IMR-90 (cell line): ENCODE measurements at places on chromosomes 12 and 14. TPM values are rescaled to one million over a fixed set of nuclear protein-coding genes. Genes with fewer than 3 reads are reported as not detected.

Gene PDZRN4
- polyA plus RNA-seq = not detected in 2 replicates

Gene ALDH1L2
- polyA plus RNA-seq = 16.2 and 21.1 TPM in 2 replicates

Gene OASL
- 0.05 TPM in 1 of 2 replicates, not detected in the other for polyA plus RNA-seq

Gene ADCY6
- polyA plus RNA-seq = 34.4 and 35.1 TPM in 2 replicates

Gene TTC9
- 0.01 and 0.02 TPM in 2 replicates for polyA plus RNA-seq

Gene CFAP54
- polyA plus RNA-seq = 0.19 and 0.41 TPM in 2 replicates

Gene GPD1
- 0.05 and 0.06 TPM in 2 replicates for polyA plus RNA-seq

DNA sequence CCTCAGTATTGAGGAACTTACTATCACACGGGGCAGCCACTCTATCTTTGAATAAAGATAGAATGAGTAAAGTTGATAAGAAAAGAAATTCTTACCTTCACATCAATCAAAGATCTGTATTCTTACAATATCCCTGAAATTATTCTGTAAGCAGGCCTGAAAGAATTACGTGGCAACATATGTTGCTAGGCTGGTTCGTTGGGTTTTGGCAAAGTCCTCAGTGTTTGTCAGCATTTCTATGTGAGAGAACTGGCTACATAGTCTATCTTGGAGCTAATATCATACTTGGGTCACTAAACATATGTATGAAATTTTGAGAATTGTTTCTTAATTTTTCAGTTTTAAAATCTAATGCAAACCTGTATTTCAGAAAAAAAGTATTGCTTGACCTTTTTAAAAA lies 412.2 kb upstream of the GARIN6 start:
- no peaks in the 10 kb centered on the region for H3K36me3 ChIP-seq
- DNase-seq = no peak
- no peak overlapping the region for H3K4me3 ChIP-seq
- H3K4me1 ChIP-seq = no peaks in the 10 kb centered on the region
- H3K27me3 ChIP-seq = no peaks in the 10 kb centered on the region

DNA sequence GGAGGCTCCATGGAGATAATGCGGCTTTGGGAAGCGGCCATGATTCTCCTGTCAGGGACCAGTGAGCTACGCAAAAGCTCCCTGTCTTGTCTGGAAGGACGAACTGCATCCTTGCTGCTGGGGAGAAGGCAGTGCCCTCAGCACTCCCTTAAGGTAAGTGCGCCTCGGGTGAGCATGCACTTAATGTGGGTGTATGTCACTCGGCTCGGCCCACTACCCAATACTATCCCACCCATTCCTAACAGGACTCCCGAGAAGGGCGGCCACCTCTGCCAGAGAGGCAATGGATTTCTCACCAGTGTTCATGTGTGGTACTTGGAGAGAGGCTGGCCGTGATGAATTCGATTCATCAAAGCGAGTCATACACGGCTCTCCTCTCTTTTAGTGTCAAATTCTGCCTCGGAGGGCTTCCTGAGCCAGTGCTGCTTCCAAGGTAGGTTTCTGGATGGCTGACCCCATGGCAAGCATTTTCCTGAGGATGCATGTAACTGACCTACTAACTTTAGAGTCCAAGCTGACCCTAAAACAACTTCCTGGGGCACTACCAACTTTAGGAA lies 151.7 kb upstream of the RTL1 start:
- H3K4me1 ChIP-seq = peaks cover 11% of the 10 kb centered on the region; the same call in 1 of the 2 replicates
- no peak overlapping the region for H3K27ac ChIP-seq
- H3K36me3 ChIP-seq = peaks cover 76% of the 10 kb centered on the region

GRCh38 chr14:78840898-78841297 lies 670.7 kb downstream of the NRXN3 start:
- H3K27me3 ChIP-seq = no peaks in the 10 kb centered on the region
- no peak overlapping the region for H3K4me3 ChIP-seq

DNA sequence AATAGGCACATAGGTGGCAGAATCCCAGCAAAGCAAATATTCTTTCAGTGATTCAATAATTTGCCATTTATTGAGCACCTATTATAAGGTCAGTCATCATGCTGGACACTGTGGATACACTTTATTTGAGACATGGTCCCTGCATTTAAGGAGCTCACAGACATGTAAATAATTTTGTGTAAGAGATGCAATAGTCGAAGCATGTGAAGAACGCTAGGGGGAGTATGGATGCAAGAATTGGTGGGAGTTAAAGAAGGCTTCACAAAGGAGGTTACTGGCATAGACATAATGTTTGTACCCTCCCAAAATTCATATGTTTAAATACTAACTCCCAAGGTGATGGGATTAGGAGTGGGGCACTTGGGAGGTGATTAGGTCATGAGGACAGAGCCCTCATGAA lies 260.6 kb upstream of the GARIN6 start:
- no peak overlapping the region for H3K27ac ChIP-seq
- H3K4me3 ChIP-seq = no peak overlapping the region
- no peaks in the 10 kb centered on the region for H3K36me3 ChIP-seq
- H3K4me1 ChIP-seq = no peaks in the 10 kb centered on the region

DNA sequence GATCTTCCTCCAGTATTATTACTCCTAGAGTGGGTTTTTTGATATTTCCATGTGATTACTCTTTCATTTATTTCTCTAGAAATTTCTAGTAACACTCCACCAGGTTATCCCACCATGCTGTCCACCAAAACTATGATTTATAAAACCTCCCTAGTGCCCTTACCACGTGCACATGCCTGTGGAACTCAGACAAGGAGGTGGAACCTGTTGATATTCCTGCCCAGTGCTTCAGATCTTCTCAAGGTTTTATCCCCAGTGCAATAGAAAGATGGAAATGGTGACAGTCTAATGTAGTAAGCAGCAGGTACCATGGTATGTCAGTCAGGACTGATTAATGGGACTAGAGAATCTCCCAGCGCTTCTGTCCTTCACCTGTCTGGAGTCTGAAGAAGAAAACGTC lies 3.5 kb upstream of the ARF3 start:
- DNase-seq = no peak
- H3K4me1 ChIP-seq = 0 out of 2 replicates have a peak, but pooled peaks cover 1% of the 10 kb centered on the region
- no peaks in the 10 kb centered on the region for H3K36me3 ChIP-seq
- H3K27me3 ChIP-seq = peaks cover 20% of the 10 kb centered on the region

GRCh38 chr12:91639327-91639726 lies 456.7 kb upstream of the DCN start:
- no peaks in the 10 kb centered on the region for H3K27me3 ChIP-seq
- H3K4me3 ChIP-seq = no peak overlapping the region
- no peaks in the 10 kb centered on the region for H3K36me3 ChIP-seq
- DNase-seq = no peak

GRCh38 chr14:24283796-24284460 lies 12.5 kb upstream of the RABGGTA start:
- H3K4me1 ChIP-seq = no peaks in the 10 kb centered on the region; the same call in 1 of the 2 replicates
- no peak overlapping the region for H3K4me3 ChIP-seq
- H3K27me3 ChIP-seq = no peaks in the 10 kb centered on the region
- no peak overlapping the region for H3K27ac ChIP-seq
- DNase-seq = no peak

DNA sequence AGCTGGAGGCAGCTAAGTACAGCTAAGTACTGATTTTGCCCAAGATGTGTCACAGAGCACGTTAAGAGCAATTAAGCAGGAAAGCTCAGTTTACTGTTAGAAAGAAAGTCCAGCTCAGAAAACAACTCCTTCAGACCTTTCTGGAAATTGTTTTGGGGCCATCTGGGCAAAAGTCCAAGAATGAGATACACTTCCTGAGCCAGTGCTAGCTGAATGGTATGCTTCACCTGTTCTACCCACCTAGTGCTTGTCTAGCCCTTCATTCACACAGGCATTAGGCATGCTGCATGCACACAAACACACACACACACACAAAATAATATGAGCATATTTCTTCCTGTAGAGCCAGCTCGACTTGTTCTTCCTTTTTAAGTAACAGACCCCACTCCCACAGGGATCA lies 6.6 kb upstream of the IKZF4 start:
- no peak overlapping the region for H3K4me3 ChIP-seq
- H3K27ac ChIP-seq = no peak overlapping the region
- H3K36me3 ChIP-seq = no peaks in the 10 kb centered on the region; the same call in 1 of the 2 replicates
- H3K4me1 ChIP-seq = no peaks in the 10 kb centered on the region

- H3K36me3 ChIP-seq = no peaks in the 10 kb centered on the region
- H3K4me3 ChIP-seq = no peak overlapping the region
- H3K27me3 ChIP-seq = no peaks in the 10 kb centered on the region
- no peaks in the 10 kb centered on the region for H3K4me1 ChIP-seq
- no peak for DNase-seq
Observed at GRCh38 chr12:81792666-81793065, 33.5 kb upstream of the PPFIA2 start.

GRCh38 chr14:75368333-75368732 lies 59.5 kb upstream of the JDP2 start:
- no peak overlapping the region for H3K4me3 ChIP-seq
- no peak overlapping the region for H3K27ac ChIP-seq
- H3K27me3 ChIP-seq = peaks cover 43% of the 10 kb centered on the region
- H3K4me1 ChIP-seq = peaks cover 3% of the 10 kb centered on the region; the same call in 1 of the 2 replicates
- DNase-seq = no peak

- peak; percentile 92 for DNase-seq
- no peak overlapping the region for H3K4me3 ChIP-seq
- no peaks in the 10 kb centered on the region for H3K27me3 ChIP-seq
- peaks cover 18% of the 10 kb centered on the region for H3K4me1 ChIP-seq
Observed at GRCh38 chr14:64806202-64806861, 73.4 kb downstream of the SPTB start.

- H3K4me3 ChIP-seq = no peak overlapping the region
- peaks cover 10% of the 10 kb centered on the region for H3K4me1 ChIP-seq
- DNase-seq = no peak
- peaks cover 23% of the 10 kb centered on the region for H3K36me3 ChIP-seq
- H3K27ac ChIP-seq = no peak overlapping the region
Observed at GRCh38 chr14:92568621-92569479, 55.3 kb downstream of the RIN3 start.

DNA sequence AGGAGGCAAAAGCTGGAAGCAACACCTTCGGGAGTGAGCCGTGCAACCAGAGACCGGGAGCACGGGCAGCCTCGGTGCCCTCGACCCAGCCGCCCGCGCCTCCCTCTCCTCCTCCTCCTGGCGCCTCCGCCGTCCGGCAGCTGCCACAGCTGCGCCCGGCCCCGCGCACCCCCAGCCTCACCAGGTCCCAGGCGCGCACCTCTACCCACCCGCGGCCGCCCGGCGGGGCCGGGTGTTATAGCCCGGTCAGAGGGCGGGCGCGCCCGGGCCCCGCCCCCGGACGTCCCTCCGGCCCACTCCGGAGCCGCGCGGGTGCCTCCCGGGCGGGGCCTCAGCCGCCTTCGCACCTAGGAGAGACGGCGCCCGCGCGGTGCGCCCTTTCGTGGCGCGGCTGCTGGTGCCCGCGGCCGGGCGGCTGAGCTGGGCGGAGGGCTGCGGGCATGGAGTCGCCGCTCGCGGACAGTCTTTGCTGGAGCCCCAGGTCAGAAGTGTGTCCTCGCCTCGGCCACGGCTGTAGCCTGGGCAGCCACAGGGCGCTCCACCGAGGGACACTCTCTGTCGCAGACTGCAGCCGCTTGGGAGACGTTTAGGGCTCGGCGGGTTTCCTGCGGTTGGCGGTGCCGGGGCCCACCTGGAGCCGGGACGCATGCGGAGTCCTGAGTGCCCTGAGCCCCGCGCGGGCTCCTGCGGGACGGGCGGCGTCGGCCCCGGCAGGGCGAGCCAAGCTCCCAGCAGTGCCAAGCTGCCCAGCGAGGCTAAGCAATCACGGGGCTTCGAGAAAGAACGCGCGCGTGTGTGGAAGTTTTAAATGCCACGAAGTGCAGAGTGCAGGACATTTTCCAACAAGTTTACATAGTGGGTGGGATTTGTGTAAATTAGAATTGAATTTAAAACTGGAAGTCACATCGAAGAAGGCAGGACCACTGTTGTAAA lies at the start of gene CPM:
Gene CPM (minus strand): TSS at position 211 of the 933 bp plus-strand sequence. CDS start 334 bp downstream, outside the sequence.
- no peak within 1 kb of the TSS for H3K27ac ChIP-seq
- no peaks in the 10 kb centered on the region for H3K36me3 ChIP-seq
- peaks cover 7% of the 10 kb centered on the region for H3K27me3 ChIP-seq
- DNase-seq = peak; percentile 25

- no peaks in the 10 kb centered on the region for H3K36me3 ChIP-seq
- no peaks in the 10 kb centered on the region for H3K4me1 ChIP-seq
- DNase-seq = no peak
- H3K27me3 ChIP-seq = peaks cover 4% of the 10 kb centered on the region; the same call in 1 of the 2 replicates
Observed at GRCh38 chr12:3523728-3524127, 32.7 kb downstream of the PRMT8 start.

DNA sequence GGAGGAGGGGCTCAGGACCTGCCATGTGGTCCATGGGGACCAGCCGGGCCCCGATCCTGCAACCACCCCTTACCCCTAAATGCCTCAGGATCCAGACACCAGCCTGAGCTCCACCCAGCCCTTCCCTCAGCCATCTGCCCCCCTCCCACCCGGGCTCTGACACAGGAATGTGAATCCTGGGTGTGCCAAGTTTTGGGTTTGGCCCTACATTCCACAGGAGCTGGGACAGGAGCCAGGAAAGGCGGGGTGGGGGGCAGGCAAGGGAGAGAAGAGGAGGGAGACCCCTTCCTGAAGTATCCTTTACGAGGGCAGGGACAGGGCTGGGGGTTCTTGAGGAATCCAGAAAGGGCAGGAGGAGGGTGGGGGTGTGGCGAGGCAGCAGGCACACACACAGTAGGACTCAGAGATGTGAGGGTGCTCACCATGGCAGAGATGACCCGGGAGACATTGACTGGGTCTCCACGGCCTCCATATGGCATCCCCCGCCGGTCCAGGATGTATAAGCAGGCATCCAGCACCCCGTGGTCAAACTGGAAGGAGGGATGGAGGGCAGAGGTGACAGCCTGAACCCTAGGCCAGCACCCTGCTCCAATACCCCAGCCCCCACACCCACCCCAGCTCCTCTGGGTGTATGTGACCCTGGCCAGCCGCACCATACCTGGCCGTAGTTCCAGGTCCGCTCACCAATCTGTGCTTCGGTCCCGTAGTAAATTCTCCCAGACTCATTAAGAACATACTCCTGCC lies 3.5 kb downstream of the TGM1 start:
- no peak overlapping the region for H3K27ac ChIP-seq
- no peaks in the 10 kb centered on the region for H3K27me3 ChIP-seq
- no peak for DNase-seq

DNA sequence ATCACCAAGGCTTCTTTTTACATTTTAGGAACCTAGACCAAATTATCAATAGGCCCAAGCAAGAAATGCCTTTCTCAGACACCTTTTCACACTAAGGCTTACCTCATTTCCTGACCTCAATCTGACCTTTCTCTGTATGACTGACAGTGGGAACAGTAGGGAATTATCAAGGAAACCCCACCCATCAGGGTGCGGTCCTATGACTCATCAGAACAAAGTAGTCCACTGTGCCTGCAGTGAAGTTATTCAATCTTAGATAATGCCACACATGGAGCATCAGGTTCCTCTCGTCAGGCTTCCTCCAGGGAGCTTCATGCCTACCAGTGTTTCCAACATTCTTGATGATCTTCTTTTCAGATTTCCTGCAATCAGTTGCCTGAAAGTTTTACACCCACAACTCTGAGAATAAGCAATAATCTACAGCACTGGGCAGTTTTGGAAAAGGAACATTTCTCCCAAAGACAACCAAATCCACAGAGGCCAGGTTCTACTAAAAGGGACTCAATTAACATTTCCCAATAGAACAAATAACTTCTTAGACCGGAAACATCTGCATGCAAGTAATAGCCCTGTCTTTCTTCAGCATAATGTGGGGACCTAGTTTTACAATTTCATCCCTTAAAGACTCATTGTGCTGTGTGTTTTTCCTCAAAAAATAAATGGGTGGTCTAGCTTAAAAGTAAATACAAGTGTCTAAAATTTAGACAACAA lies 35.9 kb upstream of the TMTC2 start:
- no peak overlapping the region for H3K4me3 ChIP-seq
- H3K27me3 ChIP-seq = no peaks in the 10 kb centered on the region
- no peaks in the 10 kb centered on the region for H3K36me3 ChIP-seq
- H3K4me1 ChIP-seq = no peaks in the 10 kb centered on the region

GRCh38 chr14:93971635-93972027 lies 4.7 kb downstream of the ASB2 start:
- H3K4me3 ChIP-seq = no peak overlapping the region
- H3K4me1 ChIP-seq = peaks cover 4% of the 10 kb centered on the region; the same call in 1 of the 2 replicates
- H3K27me3 ChIP-seq = peaks cover 2% of the 10 kb centered on the region; the same call in 1 of the 2 replicates
- H3K36me3 ChIP-seq = no peaks in the 10 kb centered on the region
- no peak for DNase-seq
- H3K27ac ChIP-seq = no peak overlapping the region
